ENCODE measurements at places on chromosomes 1 and 21. TPM values are rescaled to one million over a fixed set of nuclear protein-coding genes. Genes with fewer than 3 reads are reported as not detected.

The LEPR gene
- total RNA-seq, result 3.0 TPM

GRCh38 chr1:187956975-187957374 is 1128.2 kb downstream of the PLA2G4A start:
- no peak overlapping the region for H3K27ac ChIP-seq
- no peaks in the 10 kb centered on the region for H3K27me3 ChIP-seq
- H3K4me1 ChIP-seq, result peaks cover 13% of the 10 kb centered on the region
- no peak overlapping the region for H3K4me3 ChIP-seq

GRCh38 chr21:38241029-38241740 is 15.6 kb upstream of the KCNJ15 start:
- peaks cover 22% of the 10 kb centered on the region for H3K4me1 ChIP-seq
- no peak for DNase-seq
- no peak overlapping the region for H3K4me3 ChIP-seq
- no peak overlapping the region for H3K27ac ChIP-seq

DNA sequence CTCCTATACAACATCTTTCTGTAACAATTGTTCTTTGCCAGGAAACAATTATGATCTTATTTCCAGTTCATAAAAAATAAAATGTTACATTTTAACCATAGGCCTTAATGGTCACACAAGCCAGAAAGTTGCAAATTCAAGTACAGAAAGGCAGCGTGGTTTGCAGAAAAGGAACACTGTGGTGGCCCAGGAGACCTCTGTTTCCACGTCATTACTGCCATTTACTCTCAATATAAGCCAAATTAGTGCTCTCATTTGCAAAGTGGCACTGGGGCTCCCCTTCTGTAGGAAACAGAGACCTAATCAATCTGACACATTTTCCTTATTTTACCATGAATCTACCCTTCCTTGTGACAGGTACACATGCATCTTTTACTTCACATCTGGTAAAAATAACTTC is 79.3 kb upstream of the TLR5 start:
- H3K27me3 ChIP-seq, result peaks cover 17% of the 10 kb centered on the region
- no peak for DNase-seq
- no peak overlapping the region for H3K4me3 ChIP-seq
- H3K36me3 ChIP-seq, result peaks cover 4% of the 10 kb centered on the region
- H3K4me1 ChIP-seq, result peaks cover 5% of the 10 kb centered on the region

DNA sequence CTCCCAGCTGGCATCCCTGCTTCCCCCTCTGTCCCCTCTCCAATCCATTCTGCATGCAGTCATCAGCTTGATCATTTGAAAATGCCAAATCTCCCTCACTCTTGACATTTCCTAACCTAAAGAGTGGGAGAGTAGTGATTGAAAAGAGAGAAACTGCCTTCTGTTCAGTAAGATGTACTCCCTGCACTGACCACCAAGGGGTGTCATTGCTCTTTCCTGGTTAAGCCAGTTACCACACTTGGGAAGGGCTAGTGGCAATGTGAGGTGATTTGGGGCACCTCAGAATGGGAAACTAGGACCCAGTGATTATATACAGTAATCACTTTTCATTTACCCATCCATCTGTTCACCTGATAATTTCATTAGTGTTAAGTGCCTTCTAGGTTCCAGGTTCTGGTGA is 6.9 kb upstream of the TMEM269 start:
- H3K4me1 ChIP-seq, result no peaks in the 10 kb centered on the region
- peaks cover 32% of the 10 kb centered on the region for H3K36me3 ChIP-seq
- H3K27ac ChIP-seq, result no peak overlapping the region
- no peak for DNase-seq
- H3K4me3 ChIP-seq, result no peak overlapping the region
- no peaks in the 10 kb centered on the region for H3K27me3 ChIP-seq

GRCh38 chr1:31181515-31182343 is 58.0 kb downstream of the NKAIN1 start:
- peak overlapping the region; percentile 55 for H3K4me3 ChIP-seq
- DNase-seq, result peak; percentile 54
- H3K36me3 ChIP-seq, result peaks cover 2% of the 10 kb centered on the region
- peak overlapping the region; percentile 76 for H3K27ac ChIP-seq
- peaks cover 2% of the 10 kb centered on the region for H3K4me1 ChIP-seq

GRCh38 chr21:35540950-35541638 is 492.0 kb upstream of the RUNX1 start:
- DNase-seq, result no peak
- no peaks in the 10 kb centered on the region for H3K4me1 ChIP-seq
- peaks cover 3% of the 10 kb centered on the region for H3K27me3 ChIP-seq

Measured in progenitor cell of endocrine pancreas (in vitro differentiated cells).